Stimulated activated CD8-positive, alpha-beta memory T cell treated with anti-CD3 and anti-CD28 coated beads, Interleukin-15, amount 100 ng/mL, for 24 hours (primary cell): ENCODE measurements at places on chromosomes 3 and 15.

DNA sequence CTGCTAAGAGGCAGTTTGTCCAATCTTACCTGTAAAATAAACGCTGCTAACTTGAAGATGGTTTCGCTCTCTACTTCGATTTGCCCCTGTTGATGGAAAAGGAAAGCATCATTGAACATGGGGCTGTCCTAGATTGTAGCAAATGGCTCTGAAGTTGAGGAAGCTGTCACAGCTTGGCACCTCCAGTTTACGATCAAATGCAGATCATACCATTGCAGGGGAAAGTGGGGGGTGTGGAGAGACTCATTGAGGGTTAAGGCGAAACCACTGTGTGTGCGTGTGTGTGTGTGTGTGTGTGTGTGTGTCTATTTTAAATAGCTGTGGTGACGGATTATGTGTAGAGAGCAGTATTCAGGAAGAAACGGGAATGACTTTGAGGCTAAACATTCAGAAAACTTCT, 127.6 kb upstream of the LMOD3 start:
- no peak for DNase-seq

DNA sequence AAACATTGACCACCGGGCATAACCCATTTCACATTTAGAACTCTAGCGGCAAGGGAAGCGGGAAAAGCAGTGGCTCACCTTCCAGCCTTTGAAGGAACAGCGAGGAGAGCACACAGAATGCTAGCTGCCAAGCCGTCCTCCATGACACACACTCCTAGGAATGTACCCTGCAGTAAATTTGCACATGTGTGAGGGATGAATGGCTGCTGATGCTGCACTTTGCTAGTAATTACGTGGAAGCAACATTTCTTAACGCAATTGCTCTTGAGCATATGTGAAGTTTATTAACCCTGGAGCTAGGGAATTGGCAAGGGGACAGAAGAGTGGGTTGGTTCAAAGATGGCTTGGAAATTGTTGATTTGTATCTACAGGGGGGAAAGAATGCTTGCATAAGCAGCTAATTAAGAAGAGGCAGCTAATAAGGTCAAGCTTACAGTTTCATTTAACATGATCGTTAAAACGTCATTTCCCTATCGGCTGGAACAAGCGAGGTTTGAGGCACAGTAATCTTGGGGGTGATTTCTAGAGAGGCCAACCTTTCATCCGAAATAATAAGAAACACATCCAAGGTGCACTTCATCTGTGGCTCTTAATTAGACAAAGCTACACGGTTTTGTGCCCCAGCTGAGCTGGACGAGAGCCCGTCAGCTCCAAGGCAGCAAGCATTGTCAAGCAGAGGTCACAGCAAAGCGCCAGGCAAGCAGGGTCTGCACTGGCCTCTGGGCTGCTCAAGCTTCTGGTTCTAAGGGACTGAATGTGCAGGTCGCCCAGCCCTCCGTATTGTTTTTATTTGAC, 123.4 kb downstream of the CHSY1 start:
- no peak for DNase-seq

- DNase-seq: no peak
These were observed 121.6 kb downstream of the TFDP2 start for GRCh38 chr3:142027735-142028134.

DNA sequence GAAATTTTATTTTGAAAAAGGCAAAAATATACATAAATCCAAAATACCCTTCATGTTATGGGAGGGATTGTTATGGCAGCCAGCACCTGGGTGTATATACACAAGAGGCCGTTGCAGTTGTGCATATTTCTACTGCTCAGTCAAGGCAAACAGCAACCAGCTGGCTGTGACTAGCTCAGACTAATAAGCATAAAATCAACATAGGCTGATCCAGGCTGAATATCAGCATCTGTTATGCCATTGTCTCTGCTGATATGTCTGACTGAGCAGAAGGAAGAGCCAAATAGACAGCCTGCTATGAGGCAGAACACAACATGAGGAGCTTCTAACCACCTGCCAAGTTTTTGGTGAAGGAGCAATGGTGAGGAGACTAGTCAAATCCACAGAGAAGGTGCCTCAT, 457.5 kb upstream of the ALCAM start:
- no peak for DNase-seq

DNA sequence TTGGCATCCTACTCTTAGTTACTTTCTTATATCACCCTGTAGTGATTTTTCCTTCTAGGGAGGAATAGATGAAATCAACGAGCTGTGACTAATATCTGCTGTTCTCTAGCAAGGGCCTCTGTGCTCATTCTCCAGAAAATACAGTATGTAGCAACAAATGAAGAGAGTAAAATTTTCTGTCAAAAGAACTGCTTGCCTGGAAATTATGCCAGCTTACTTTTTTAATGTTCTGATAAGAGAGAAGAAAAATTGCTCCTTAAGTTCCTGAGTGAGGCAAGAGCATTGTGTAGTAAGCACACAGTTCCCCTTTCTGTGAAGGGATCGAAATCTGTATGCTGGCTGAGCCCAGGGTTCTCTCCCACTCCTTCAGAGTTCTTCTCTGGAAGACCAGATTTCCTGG, 51.4 kb upstream of the GK5 start:
- DNase-seq: no peak

DNA sequence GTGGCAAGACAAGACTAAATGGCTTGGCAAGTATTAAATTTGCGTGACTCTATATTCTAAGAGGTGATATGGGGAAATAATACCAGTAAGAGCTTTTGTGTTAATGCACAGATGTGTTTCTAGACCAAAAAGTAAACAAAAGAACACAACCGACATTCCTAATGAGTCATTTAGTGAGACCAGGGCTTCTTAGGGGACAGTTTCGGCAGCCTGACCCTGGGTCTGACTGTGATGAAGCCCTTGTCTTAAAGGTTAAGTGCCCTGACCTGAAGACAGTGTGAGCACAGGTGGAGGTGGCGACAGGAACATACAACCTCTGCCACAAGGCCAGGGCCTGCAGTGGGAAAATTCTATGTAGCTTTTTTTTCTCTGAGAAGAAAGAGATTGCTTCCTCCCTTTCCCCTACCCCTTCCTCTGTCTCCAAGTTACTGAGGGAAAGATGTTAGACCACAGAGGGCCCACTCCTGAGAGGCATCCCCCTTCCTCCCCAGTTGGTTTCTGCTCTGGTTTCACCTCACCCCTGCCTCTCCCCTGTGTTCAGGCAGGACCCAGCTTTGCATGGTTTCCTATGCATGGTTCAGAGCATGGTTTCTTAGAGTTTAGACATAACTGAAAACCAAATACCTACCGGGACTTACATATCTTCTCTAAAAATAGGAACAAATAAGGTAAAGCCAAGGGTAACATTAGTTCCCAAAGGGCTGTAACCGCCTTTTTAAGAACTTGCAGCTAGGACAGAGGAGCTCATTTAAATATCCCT, 24.8 kb upstream of the CMTM7 start:
- no peak for DNase-seq

DNA sequence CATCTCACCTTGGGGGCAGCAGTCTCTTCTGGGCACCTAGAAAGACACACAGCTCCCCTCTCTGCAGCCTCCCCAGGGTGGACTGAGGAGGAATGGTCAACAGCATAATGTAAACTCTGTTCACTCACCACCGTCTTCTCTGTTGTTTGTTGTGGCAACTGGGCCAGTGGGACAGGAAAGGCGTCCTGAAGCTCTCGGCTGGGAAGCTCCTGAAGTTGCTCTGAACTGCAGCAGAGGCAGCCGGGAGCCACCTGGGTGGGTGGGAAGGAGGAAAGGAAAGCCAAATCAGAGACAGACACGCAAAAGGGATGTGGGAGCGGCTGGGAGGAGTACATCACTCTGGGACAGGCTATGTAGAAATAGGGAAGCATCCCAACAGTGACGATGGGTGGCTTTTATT, 52.7 kb downstream of the MYLK start:
- no peak for DNase-seq

GRCh38 chr15:93779341-93779740, 452.0 kb upstream of the MCTP2 start:
- no peak for DNase-seq

DNA sequence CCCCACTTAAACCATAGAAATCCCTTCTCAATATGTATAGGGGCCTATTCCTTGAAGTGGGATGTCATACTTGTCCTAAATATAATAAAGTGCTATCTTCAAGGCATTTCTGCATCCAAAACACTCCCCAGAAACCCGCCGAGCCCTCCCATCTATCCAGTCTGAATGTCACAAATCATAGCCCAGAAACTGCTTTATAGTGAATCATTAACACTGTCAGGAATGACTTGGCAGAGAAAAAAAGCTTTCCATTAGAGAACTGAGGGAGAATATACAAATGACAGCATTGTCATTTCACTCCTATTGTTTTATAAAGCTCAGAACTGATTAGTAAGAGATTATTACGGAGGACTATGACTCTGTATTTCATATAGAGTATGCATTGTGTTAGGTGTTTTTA, 48.4 kb upstream of the MEIS2 start:
- no peak for DNase-seq

GRCh38 chr3:148381051-148381450, 316.7 kb upstream of the AGTR1 start:
- DNase-seq: no peak

DNA sequence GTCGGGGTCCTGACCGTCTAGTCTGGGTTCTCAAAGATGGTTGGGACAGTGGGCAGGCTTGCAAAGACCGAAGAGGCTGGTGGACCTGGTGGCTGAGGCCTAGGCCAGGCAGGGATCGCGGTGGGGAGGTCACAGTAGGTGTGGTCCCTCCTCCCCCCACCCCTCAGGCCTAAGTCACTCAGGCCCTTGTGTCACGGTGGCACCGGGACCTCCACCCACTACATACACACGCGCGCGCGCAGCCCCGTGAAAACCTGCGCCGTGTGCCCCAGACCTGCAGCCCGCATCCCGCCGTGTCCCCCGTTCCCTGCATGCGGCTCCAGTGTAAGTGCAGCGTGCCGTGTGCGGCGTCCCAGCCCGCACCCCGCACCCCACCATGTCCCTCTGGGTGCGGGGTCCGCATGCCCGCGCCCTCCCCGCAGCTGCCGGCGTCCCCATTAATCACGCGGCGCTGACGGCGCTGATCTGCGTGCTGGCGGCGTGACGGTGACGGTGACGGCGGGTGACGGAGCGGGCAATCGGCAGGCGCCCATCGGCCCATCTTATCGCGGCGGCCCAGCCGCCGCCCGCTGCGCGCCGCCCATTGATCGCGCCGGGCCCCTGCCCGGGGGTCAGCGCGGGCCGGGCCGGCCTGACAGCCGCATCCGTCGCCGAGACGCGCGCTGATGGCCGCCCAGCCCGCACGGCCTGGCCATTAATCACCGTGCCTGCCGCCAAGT, 24.4 kb downstream of the SEC61A1 start:
- no peak for DNase-seq

- DNase-seq: no peak
These were observed 142.3 kb downstream of the TLE3 start for GRCh38 chr15:69955240-69955894.

- DNase-seq: no peak
These were observed 14.2 kb downstream of the CPA3 start for GRCh38 chr3:148879256-148879655.

- DNase-seq: no peak
These were observed 45.6 kb upstream of the ST3GAL6 start for GRCh38 chr3:98717584-98717983.
